ENCODE measurements at places on chromosomes 1 and 21.

- peak; percentile 79 for DNase-seq
Measured at GRCh38 chr1:26279456-26280332, at the start of gene SH3BGRL3. Gene SH3BGRL3, plus strand, starts transcription at chr1:26280086. Its CDS starts 70 bp downstream, at chr1:26280156.

DNA sequence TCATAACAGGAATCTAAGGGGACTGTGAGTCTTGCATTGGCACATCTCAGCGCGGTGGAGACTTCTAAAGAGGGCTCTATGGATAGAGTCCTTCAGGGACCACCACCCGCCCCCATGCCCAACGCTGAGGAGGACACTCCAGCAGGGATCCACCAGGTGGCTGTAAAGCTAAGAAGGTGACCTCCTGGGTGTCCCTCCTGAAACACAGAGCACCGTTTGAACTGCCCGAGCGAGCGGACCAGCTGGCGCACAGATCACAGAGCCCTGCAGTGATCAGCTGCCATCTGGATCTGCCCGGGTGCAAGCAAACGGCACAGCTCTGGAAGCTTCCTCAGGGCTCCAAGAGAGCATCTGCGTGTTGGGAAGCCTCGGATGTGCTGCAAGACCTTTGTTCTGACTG, 51.3 kb upstream of the LYST start:
- no peak for DNase-seq

DNA sequence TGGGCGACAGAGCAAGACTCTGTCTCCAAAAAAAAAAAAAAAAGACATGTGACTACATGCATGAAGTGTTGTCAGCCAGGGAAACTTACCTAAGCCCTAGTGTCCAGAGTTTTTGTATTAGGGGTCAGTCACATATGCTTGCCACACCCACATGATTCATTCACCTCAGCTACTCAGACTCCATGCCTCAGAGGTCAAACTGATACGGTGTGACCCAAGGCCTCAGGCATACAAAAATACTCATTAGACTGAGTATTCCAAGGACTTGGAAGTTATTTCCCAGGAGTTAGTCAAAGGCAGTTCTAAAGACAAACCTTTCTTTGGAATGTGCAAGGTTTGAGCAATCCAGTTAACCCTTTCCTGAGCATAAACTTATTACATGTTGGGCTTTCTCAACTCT, 6.3 kb upstream of the TRIM33 start:
- no peak for DNase-seq

DNA sequence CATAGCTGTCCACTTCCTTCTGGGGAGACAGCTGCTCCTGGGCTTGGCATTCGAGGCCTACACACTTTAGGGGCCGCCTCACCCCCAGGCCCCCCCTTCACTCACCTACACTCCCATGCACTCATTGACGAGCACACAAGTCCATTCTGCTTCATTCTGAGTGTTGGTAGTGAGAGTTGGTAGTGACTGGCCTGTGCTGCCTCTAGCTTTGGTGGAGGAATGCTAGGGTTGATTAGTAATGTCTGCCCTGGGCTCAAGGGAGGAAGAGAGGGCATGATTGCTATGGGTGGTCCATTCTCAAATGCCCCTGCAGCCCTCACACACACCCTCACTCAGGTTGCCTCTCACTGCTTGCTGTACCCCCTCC, 30.4 kb downstream of the TRIM11 start:
- DNase-seq = no peak

- no peak for DNase-seq
Measured at GRCh38 chr1:29438991-29439390, 202.7 kb downstream of the PTPRU start.

DNA sequence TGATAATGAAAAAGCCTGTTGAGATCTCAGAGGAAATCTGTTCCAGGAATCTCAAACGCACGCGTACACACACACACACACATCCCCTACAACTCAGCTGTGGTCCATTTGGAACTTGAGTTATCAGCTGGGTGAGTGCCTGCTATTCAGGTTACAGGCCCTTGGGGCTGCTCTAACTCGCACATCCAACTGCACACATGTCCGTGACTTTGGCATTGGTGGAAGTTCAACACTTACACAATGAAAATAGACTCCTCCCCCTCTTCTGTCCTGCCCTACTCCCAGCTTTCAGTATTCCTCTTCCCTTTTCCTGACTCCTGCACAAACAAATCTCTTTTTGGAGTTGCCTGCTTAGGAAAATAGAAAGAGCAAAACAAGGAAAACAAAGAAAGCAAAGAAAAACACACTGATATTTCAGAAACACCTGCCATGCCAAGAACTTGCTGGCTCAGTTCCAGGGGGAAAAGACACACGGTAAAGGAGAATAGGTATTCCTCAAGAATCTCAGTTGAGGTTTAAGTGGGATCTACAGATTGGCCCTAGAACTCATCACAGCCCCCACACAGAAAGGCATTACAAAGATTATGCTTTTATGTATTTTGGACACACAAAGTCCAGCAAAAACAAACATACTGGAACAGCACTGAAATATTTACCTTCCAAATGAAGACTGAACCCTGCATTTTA, 140.9 kb downstream of the TGFBR3 start:
- no peak for DNase-seq

- DNase-seq = no peak
Measured at GRCh38 chr1:214694769-214695168, 91.8 kb downstream of the CENPF start.

- DNase-seq = no peak
Measured at GRCh38 chr1:227731241-227731677, 3.8 kb downstream of the JMJD4 start.

Measured in ACHN (cell line).